Pulmonary artery endothelial cell (primary cell): ENCODE measurements at places on chromosomes 12 and 14. TPM values are rescaled to one million over a fixed set of nuclear protein-coding genes. Genes with fewer than 3 reads are reported as not detected.
A peak's percentile ranks its signal among the peaks of the same experiment; 100 is the strongest.

DNA sequence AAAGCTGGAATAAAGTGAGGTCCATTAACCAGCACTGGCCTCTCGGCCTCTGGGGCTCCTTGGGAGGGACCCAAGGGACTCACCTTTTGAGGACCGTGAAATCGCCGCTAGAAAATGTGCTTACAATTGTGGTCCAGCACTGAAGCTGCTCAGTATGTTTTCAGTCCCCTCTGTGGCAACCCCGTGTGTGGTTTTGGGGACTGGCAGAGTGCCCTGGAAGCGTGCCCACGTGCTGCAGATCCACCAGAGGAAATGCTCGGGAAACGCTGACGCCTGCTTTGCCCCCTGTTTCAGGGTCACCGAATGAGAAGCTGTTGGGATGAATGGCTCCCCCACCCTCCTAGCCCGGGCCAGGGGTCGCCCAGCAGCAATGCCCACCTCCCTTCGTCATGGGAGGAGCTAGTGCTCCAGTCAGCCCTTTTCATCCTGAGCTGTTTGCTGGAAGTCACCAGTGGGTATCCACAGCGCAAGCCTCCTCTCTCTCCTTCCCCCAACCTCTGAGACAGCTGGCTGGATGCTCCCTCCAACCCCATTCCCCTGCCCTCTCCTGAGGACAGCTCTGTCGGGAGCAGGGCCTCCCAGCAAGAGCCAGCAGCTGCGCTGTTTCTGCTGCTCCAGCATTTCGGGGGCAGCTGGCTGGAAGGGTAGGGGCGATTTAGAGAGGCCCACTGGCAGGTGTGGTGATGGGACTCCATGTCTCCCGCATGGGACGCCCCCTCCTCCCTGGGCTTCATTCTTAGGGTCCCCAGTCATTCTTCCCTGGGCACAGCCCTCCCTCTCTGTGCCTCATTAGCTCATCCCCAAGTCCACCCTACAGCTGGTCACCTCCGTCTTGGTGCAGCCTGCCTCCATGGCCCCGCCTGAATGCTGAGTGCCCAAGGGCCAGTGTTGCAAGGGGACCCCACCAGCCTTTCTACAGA lies 33.2 kb upstream of the PPP1R13B start:
- DNase-seq = no peak

DNA sequence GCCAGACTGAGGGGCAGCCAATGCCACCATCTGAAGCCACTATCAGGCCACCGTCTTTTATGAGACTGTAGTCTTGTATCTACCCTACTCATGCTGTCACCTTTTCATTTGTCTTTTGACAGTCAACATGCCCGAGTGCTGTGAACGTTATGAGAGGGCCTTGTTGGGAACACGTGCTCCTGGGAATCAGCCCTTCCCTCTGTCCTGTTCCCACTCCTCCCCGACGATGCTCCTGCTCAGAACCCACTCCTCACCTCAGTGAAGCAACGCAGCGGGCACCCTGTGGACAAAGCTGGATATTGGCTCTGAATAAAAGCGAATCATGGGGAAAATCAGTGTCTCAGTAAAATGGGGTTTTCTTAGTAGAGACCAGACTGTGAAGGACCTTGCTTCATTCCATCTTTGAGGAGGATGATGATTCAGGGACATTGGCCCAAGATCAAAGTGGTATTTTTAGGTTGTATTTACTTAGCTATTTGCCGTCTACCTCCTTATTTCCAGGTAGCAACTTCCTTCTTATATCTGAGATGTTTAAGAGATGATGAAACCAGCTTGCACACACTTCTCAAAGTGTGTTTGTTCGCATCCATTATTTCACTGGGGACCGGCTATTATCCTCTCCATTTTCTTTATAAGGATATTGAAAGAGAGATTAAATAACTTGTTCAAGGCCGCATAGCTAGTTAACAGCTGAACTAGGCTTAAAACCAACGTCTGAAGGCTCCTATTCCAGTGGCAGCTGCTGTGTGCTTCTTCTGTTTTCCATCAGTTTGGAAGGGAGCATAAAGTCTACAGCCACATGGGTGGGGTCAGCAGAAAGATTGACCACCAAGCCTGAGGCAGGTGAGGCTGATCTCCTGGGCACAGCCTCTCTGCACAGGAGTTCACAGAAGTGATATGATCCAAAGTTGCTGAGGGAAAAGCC lies 43.9 kb upstream of the CTDSP2 start:
- no peak for DNase-seq

DNA sequence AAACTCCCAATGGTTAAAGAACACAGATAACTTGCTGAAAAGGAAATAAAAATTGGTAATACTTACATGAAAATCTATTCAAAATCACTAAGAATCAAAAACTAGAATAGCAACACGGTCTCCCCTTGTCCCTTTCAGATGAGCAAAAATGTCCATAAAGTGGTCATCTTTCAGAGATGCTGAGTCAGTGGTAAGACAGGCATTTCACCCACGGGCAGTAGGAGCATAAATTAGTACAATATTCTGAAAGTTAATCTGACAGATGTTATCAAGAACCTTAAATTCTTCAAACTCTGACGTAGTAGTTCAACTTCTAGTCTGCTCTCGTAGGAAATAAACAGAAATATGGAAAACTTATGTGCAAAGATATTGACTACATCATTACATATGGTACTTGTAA lies 33.1 kb upstream of the GNPNAT1 start:
- DNase-seq = no peak

DNA sequence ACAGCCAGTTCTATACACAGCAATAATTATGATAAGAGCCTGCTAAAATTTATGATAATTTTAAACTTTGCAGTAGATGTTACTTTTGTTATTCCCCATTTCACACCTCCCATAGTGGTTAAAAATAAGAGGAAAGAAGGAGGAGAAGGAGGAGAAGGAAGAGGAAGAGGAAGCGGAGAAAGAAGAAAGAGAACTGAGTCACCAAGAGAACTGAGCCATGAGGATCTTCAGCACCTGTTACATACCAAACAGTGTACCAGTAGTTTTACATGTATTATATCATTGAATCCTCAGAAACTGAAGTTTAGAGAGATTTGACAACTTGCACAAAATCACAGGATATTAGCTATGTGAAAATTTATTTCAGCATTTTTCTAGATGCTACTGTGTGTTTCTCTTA lies 3.9 kb downstream of the CD163 start:
- no peak for DNase-seq

RNASE7 gene
- not detected in 2 replicates for total RNA-seq

GRCh38 chr12:1518591-1519516 lies 75.5 kb downstream of the FBXL14 start:
- no peak for DNase-seq

GRCh38 chr12:92602476-92602875 lies 100.3 kb upstream of the PLEKHG7 start:
- peak; percentile 4 for DNase-seq

CPNE6 gene
- not detected in 2 replicates for total RNA-seq

DNA sequence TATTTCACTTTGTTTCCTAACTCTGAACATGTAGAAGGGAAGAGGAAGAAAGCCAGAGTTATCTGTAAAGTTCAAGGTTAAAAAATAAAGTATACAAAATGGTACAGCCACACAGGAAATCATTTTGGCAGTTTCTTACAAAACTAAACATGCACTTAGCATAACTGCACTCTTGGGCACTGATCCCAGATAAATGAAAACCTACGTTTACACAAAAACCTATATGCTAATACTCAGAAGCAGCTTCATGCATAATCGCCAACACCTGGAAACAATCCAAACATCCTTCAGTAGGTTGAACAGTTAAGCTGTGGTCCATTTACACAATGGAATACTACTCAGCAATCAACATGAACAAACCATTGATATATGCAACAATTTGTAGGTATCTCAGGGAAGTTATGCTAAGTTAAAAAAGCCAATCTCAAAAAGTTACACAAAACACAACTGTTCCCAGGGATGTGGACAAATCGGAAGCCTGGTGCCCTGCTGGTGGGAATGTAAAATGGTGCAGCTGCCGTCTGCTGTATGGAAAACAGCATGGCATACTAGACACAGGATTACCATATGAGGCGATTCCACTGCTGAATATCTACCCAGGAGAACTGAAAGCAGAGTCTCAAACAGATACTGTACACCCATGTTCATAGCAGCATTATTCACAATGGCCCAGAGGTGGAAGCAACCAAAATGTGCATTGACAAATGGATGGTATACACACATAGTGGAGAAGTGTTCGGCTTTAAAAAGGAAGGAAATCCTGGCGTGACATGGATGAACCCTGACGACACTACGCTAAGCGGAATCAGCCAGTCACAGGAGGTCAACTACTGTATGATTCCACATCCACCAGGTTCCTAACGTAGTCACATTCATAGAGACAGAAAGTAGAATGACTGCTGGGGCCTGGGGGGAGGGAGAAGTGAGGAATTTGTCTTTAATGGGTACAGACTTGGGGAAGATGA lies 37.7 kb downstream of the NRDE2 start:
- no peak for DNase-seq

DNA sequence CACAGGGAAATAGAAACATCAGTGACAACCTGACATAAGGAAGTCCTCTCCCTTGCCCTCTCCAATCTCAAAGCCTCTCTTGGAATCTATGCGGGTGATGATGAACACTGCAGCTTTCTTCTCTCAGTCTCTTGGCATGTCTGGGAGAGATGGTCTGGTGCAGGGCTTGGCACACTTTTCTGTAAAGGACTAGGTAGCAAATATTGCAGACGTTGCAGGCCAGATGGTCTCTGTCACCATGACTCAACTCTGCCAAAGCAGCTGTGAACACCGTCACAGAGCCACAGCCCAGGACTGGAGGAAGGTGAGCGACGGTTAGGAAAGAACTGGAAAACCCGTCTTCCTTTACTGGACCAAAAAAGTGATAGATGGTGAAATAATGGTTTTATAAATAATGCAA lies 591.0 kb upstream of the TMEM132C start:
- DNase-seq = no peak

SLC4A8 gene
- total RNA-seq = 3.7 and 5.1 TPM in 2 replicates

DAZAP2 gene
- total RNA-seq = 80.1 and 118 TPM in 2 replicates

GRCh38 chr12:46455648-46456352 lies 83.2 kb upstream of the SLC38A2 start:
- no peak for DNase-seq

GRCh38 chr12:21602774-21603173 lies 1.9 kb downstream of the GYS2 start:
- no peak for DNase-seq

DNA sequence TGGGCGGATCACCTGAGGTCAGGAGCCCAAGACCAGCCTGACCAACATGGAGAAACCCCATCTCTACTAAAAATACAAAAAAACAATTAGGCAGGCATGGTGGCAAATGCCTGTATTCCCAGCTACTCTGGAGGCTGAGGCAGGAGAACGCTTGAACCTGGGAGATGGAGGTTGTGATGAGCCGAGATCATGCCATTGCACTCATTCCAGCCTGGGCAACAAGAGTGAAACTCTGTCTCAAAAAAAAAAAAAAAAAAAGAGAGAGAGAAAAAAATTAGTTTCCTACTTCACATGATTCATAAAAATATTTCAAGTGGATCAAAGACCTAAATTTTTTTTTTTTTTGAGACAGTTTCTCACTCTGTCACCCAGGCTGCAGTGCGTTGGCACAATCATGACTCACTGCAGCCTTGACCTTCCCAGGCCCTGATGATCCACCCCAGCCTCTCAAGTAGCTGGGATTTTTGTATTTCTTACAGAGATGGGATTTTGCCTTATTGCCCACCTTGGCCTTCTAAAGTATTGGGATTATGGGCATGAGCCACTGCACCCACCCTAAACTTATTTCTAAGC lies 24.9 kb downstream of the FCF1 start:
- DNase-seq = no peak
